Coronary artery (tissue), 2 donors: ENCODE measurements at places on chromosomes 11 and 22.

GRCh38 chr22:20138417-20138738, 6.8 kb downstream of the ZDHHC8 start:
- DNase-seq, result no peak

DNA sequence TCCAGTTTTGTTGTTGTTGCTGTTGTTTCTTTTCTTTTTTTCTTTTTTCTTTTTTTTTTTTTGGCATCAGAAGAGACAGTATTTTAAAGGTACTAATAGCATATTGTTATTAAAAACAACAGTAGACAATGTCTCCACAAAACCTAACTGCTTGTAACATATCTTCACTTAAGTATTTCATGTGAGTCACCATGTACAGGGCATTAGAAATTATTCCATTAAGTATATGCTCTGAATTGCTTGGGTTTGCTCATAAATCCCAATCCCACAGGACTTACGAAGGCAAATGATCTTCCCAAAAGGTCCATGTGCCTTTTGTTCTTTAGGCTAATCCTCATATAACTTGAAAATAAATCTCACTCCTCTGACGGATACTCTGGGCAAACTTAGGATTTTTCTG, 35.9 kb downstream of the MAP6 start:
- no peak for DNase-seq

- DNase-seq, result no peak
Measured at GRCh38 chr11:122235615-122236014, 119.6 kb upstream of the BLID start.

- no peak for DNase-seq
Measured at GRCh38 chr11:117092951-117093590, 5.2 kb downstream of the SIK3 start.

DNA sequence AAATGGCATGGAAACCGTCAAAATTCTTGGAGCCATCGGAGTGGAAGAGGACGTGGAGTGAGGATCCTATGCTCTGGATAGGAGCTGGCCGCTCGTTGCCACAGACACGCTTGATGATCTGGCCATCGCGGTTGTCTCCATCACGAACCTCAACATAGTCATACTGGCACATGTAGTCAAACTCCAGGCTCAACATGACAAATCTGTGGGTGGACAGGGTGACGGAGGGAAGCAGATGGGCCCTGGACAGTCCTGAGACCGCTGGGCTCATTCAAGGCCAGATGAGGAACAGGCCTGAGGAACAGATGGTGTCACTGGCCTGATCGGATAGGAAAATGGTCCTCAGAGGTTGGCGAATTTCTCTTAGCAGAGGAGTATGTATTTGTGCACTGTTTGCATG, 51.3 kb upstream of the SLC1A2 start:
- no peak for DNase-seq

- no peak for DNase-seq
Measured at GRCh38 chr11:72631806-72632731, 42.2 kb downstream of the PDE2A start.

- DNase-seq, result no peak
Measured at GRCh38 chr11:44839458-44840084, 111.1 kb downstream of the TP53I11 start.

DNA sequence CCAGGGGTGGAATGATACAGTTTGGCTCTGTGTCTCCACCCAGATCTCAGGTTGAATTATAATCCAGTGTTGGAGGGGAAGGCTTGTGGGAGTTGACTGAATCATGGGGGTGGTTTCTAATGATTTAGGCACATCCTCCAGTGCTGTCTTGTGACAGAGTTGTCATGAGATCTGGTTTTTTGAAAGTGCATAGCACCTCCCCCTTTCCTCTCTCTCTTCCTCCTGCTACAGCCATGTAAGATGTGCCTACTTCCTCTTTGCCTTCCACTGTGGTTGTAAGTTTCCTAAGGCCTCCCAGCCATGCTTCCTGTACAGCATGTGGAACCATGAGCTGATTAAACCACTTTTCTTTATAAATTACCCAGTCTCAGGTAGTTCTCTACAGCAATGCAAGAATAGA, 45.1 kb downstream of the THAP12 start:
- DNase-seq, result no peak

- no peak for DNase-seq
Measured at GRCh38 chr11:34921156-34921555, 4.7 kb downstream of the PDHX start.

DNA sequence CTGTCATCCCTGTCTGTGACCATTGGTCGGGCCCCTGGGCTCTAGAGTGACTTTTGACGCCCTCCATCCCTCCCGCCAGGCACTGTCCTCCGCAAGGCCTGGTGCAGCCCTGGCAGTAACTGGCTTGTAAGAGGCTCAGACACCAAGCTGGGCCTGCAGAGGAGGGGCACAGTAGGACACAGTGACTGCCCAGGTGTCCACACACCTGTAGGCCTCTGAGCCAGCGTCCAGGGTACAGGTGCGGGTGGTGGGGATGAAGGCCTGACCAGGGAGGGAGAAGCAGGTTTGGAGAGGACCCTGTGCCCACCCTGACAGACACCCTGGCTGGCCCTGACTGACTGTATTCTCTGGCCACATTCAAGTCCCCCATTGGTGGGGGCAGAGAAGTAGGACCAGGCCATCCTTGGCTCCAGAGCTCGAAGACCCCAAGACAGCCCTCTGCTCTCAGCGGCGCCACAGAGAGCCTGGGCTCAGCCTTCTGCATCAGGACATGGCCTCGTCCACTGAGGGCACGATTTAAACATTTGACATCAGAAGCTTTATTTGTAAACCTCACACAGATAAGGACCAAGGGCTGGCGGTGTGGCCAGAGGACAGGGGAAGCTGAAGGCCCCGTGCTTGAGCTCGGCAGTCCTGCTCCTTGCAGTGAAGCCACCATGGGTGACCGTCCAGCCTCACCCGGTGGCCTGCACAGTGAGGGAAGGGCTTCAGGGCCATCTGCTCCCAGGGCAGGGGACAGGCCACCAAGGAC, 31.4 kb downstream of the PPIL2 start:
- no peak for DNase-seq

- no peak for DNase-seq
Measured at GRCh38 chr22:45602004-45602733, 69.5 kb upstream of the ATXN10 start.

DNA sequence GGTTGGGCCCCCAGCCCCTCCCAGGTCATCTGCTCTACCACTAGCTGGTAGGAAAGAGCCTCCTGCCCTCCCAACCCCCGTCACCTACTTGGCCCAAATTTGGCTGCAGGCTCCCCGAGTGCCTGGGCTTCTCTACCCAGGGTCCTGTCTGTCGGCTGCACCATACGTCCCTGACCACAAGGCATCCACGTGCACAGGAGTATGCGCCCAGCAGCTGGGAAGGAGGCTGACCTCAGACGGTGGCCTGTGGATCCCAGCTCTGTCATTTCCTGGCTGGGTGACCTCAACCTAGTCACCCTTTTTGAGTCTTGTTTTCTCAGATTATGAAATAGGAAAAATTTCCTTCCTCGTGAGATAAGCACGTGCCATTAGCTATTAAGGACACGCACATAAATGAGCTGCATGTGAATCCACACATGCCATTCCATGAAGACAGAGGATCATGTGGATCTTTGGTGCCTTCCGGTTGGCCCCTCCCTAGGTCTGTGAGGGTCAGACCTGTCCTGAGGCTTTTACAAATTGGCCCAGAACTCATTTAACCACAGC, 13.7 kb downstream of the CYB561A3 start:
- peak; percentile 74 for DNase-seq

DNA sequence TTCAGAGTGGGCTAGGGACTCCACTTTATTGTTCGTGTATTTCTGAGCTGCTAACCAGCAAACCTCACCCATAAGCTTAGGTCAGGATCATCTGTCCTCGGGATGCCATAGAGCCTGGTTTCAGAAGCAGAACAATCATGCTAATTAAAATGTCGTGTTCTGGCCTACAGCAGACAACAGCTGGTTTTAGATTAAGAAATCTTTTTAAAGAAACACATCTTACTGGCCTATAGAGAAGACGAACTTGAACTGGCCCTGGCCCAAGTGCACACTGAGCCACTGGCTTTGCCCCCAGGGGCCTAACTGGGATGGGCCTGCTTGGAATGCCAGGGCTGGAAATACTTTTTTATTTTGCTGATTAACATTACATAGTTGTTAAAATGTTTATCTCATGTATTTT, 63.2 kb downstream of the ALX4 start:
- no peak for DNase-seq

- DNase-seq, result no peak
Measured at GRCh38 chr11:24422376-24422775, 74.5 kb upstream of the LUZP2 start.

DNA sequence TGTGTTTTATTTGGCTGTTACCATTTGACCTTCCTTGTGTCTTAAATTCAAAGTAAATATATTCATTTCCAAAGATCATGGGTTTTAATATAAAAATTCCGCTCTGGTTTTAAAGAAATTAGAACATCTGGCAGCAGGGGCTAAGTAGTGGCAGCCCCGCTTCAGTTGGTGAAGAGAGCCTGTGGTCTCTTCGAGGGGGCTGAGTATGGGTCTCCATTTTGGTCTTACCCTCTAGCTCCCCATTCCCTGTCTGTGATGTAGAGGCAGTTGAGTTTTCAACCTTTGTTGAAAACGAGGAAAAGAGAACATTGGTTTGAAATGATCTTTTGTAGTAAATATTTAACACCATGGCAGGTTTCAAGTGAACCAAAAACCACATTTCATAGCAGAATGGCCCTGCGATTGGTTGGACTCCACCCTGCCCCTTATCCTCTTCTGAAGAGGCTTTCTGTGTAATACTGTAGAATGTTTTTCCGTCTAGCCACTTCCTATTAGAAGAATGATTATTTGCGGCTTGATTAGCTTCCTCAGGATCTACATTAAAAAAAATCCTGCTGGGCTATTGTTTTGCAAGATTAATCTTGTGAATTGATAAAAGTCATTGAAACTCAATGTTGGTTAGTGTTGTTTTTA, 17.7 kb downstream of the APLP2 start:
- no peak for DNase-seq

- no peak for DNase-seq
Measured at GRCh38 chr11:119445850-119446249, 22.9 kb upstream of the THY1 start.

DNA sequence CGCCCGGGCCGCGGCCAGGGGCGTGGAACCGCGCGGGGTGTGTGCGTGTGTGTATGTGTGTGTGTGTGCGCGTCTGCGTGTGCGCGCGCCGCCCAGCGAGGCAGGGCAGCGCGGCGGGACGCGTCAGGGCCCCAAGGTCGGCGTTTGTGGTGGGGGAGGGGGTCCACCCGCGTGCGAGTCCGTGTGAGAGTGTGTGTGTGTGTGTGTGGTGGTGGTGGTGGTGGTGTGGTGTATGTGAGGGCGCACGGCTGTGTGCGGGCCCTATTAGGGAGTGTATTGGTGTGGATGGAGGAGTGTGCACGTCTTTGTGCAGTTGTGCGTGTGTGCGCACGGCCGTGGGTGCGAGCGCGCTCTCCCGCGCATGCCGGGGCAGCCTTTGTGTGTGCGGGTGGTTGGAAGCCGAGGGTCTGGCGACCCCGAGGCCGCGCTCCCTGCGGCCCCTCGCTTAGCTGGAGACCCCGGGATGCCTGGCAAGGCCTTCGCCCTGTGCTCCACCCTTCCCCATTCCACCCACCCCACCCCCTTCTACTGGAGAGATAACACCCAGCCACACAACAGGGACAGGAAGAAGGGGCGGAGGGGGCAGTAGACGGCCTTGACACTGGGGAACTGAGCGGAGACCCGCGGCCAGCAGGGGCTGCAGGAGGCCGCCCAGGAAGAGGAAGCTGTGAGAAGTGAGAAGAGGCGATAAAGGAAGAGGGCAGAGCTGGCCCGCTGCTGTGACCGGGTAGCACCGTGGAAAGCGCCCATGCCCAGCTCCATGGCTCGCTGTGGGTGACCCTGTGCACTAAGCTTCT, 528 bp upstream of the ARRB1 start:
- peak; percentile 75 for DNase-seq

GRCh38 chr22:27792452-27793161, 8.9 kb downstream of the MN1 start:
- peak; percentile 72 for DNase-seq

DNA sequence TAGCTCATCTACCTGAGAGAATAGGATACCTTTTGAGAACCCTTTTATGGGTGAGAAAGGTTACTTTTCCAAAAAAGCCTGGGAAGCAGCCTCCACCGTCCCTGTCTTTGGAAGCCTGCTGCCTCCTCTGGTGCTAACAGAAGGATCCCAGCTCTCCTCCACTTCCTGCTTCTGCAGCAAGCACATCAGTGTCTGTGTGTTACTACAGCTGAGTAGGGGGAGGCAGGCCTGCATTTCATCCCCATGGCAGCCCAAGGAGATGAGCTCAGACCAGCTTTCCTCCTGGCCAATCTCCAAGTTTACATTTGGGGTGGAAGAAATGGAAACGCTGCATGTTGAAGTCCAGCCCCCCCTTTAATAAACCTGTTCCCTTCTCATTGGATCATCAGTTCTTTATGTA, 7.4 kb upstream of the CCDC34 start:
- no peak for DNase-seq

- no peak for DNase-seq
Measured at GRCh38 chr22:25567251-25567675, 2.8 kb downstream of the GRK3 start.

- DNase-seq, result no peak
Measured at GRCh38 chr11:10498426-10499250, 42.3 kb downstream of the RNF141 start.

GRCh38 chr11:62994775-62995174, 10.0 kb upstream of the SLC22A6 start:
- DNase-seq, result no peak

DNA sequence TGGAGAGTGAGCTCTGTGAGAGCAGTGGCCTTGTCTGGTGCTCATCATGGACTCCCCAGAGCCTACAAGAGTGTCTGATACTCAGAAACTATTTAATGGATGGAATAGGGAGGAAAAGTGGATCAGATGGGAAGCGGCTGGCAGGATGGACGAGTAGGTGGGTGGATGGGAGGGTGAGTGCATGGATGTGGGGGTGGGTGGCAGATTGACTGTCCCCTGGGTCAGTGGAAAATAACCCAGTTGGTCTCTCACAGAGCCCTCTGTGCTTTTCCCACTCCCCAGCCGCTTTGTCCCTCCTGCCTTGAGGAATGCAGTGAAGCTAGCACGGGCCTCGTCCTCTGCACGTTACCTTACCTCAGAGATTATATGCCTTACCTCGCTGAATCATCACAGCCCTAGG, 5.9 kb downstream of the SPI1 start:
- DNase-seq, result no peak

GRCh38 chr11:92707173-92707619, 262.3 kb upstream of the MTNR1B start:
- no peak for DNase-seq

DNA sequence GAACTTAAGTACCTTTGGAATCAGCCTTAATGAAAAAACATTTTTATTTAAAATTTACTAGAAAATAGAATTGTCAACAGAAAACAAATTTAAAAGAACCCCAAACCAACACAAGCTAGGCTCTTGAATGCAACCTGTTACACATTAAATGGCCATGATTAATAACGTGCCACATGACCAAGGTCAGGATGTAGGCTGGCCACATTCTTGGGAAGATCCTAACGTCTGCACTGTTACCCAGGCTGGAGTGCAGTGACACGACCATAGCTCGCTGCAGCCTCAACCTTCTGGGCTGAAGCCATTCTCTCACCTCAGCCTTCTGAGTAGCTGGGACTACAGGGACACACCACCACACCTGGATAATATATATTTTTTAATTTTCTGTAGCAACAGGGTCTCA, 126.4 kb upstream of the APOA1 start:
- no peak for DNase-seq
